NCI-H524 (cell line): ENCODE measurements at places on chromosomes 5 and 9.

GRCh38 chr5:1507961-1508658 lies 15.7 kb downstream of the LPCAT1 start:
- no peak for DNase-seq

GRCh38 chr5:139131465-139131864 lies 66.7 kb downstream of the SIL1 start:
- no peak for DNase-seq

GRCh38 chr5:128349044-128349858 lies 188.8 kb downstream of the FBN2 start:
- DNase-seq = no peak

- DNase-seq = no peak
Measured at GRCh38 chr9:6758248-6758497, 400 bp downstream of the KDM4C start.

DNA sequence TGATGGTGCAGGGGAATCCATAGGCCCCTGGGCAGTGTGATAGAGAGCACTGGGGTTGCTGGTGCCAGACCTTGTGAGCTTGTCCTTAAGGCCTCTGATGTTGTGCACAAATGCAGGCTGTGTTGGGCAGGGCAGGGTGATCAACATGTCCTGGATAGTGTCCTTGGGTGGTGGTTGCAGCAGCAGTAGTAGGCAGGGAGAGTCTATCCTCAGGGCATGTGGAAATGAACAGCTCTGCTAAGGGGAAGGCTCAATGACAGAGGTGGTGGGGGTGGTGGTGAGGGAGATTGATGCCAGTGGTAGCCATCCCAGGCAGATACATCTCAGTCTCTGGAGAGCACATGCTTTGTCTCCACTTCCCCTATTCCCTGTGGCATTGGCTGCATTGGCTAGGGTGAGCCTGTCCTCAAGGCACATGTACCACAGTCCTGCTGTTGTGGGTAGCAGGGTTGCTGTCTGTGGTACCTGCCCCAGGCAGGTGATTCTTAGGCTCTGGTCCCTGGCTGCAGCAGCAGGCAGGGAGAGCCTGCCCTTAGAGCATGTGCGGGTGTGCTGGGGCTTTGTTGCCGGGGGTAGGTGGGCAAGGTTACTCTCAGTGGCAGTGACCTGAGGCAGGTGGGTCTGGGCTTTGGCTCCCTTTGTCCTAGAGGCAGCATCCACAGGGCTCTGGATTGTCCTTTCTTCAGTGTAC lies 111.1 kb downstream of the WDR70 start:
- no peak for DNase-seq

DNA sequence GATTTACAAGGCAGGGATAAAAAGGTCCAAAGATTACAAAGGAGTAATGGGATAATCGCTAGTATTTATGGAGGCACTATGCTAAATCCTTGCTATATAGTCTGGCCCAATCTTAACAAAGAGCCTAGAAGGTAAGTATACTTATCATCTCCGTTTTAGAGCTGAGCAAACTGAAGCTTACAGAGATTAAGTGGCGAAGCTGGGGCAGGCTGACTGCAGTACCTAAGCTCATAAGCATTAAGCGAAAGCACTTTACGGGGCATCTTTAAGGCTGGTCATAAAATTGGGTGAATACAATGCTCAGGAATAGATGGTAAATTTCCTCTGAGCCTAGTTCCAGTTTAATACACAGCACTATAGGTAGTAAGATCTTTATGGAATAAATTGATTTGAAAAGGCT lies 30.0 kb upstream of the ZNF366 start:
- DNase-seq = peak; percentile 4

DNA sequence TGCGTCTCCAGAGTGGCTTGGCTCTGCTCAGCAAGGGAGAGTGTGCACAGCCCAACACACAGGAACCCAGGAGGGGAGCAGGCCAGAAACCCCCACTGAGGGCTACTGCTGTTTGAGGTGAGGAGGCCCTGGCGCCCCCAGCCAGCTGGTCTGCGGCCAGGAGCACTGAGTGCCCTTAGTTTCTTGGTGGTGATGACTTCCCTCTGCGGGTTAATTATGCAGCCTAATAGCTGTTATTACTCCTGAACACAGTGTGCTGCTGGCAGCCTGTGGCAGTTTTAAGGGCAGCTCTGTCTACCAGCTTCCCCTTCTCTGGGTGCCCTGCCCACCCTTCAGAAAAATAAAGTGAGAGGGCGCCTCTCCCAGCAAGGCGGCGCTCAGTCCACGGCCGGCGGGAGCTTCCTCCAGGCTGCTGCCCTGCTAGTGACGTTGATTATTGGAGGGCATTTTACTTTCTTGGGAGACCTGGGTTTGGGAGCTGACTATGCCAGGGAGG lies 19.2 kb downstream of the GADD45G start:
- DNase-seq = no peak

DNA sequence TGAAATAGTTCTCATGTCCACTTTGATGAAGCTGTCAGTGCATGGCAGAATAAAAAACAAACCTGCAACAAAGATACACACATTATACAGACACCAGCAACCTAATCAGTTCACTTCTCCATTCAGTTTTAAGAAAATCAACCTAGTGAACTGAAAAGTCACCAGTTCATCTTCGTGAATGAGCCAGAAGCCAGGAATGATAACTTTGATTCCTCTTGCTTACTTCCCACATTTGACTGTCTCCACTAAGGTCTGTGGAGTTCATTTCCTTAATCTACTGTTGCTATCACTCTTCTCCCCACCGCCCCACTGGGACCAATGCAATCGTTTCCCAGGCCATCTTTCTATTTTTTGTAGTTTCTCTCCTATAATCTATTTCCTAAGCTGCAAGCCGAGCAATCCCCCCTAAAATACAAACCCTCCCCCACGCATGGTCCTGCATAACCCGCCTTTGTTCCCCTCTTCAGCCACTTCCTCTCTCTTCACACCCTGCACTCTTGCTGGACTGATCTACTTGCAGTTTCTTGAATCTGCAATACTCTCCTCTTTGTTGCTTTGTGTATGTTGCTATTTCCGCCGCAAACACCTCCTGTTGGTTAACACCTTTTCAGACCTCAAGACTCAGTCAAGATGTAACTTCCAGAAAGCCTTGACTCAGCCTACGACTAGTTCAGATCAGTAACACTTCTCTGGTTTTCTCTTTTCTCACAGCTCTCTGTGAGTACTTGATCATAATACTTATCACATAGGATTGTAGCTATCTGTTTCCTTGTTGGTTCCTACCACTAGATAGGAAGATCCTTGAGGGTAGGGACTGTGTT lies 16.6 kb downstream of the STOM start:
- no peak for DNase-seq

- DNase-seq = peak; percentile 49
Measured at GRCh38 chr9:21322911-21323461, 12.2 kb downstream of the KLHL9 start.

DNA sequence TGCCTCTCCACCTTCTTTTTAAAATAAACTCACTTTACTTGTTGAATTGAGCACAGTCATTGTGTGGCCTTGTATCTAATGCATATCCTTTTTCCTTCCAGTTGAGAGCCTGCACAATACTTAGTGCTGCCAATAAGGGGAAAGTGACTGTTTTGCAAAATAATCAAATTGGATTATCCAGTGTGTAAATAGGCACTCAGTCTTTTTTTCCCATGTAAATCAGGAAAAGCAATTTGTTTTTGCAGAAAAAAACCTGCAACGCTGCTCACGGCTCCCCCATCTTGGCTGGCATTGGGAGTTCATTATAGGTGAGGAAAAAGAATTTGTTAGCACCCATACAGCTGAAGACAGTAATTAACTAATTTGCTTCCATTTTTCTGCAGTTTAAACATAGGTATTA lies 299.9 kb downstream of the CSNK1G3 start:
- DNase-seq = no peak

DNA sequence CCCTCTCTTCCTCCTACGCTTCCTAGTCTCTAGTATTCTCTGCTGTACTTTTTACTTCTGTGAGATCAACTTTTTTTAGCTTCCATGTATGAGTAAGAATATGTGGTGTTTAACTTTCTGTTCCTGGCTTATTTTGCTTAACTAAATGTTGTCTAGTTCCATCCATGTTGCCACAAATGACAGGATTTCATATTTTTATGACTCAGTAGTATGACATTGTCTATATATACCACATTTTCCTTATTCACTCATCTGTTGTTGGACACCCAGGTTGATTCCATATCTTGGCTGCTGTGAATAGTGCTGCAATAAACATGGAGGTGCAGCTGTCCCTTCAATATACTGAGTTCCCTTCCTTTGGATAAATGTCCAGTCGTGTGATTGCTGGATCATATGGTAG lies 34.8 kb downstream of the FGD3 start:
- DNase-seq = no peak

- peak; percentile 85 for DNase-seq
Measured at GRCh38 chr5:131022811-131023497, 142.1 kb downstream of the HINT1 start.

DNA sequence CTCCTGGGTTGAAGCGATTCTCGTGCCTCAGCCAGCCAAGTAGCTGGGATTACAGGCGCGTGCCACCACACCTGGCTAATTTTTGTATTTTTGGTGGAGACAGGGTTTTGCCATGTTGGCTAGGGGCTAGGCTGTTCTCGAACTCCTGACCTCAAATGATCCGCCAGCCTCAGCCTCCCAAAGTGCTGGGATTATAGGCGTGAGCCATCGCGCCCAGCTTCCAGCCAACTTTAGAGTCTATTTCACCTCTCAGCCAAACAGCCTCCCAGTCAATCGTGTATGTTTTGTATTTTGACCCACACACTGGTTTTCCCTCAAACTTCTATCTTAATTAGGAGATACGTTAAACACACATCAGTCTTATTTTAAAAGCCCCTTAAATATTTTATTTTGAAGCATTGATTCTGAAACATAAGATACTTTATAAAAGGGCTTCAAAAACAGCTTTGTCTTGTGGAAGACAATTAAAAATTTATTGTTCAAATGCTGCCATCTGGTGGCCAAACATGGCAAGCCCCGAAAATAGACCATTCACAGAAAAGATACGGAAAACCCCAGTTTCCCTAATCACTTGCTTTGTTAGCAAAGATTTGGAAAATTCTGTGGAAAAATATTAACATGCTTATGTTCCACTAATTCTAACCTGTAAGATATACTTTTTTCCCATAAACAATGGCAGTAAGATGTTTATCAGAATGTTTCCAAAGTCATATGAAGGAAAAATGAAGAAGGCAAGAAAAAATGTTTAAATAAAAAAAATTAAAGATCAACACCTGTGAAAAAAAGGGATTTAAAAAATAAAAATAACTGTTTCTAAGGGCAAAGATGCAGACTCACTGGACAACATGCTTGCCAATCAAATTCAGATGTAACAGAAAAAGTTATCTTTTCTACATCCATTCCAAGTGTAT lies 33.1 kb downstream of the APTX start:
- no peak for DNase-seq
